ENCODE measurements at places on chromosomes 11 and 22.

DNA sequence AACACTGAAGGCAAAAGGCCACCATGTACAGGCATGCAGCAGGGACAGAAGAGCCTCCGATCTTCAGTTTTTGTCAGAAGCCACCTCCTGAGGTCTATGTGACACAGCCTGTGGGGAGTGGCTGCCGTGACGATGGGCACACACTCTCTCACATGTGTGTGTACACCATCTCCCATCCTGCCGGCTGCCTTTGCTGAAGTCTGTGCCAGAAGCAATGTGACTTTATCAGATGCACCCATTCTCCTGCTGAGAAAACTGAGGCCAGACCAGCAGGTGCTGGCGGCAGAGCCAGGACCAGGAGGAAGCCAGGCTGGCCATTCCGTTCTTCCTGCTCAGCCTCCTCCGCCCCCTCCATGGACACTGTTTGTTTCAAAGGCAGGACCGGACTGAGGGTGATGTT, 16.7 kb downstream of the SHANK2 start:
- no peak for DNase-seq

GRCh38 chr11:117834068-117834810, 9.7 kb upstream of the FXYD2 start:
- no peak for DNase-seq

- no peak for DNase-seq
Measured at GRCh38 chr22:46303347-46303965, 6.8 kb downstream of the GTSE1 start.

- DNase-seq: no peak
Measured at GRCh38 chr11:35141571-35141971, 2.6 kb downstream of the CD44 start.

DNA sequence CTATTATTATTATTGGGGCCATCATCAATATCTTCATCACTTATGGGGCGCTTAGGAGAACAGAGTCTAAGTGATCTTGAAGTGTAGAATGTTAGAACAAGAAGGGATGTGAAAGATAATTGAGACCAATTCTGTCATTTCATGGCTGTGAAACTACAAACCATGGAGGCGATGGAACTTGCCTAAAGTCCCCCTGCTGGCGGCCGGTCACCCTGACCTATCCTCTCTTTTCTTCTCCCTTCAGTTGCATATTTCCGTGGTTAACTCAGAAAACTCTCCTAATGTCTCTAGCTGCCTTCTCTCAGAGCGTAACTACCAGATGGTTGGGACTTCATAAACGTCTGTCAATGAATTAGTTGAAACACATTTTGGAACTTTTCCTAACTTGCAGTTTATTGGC, 6.6 kb upstream of the OR4B1 start:
- no peak for DNase-seq

- no peak for DNase-seq
Measured at GRCh38 chr11:94938095-94939055, 35.0 kb downstream of the CWC15 start.

DNA sequence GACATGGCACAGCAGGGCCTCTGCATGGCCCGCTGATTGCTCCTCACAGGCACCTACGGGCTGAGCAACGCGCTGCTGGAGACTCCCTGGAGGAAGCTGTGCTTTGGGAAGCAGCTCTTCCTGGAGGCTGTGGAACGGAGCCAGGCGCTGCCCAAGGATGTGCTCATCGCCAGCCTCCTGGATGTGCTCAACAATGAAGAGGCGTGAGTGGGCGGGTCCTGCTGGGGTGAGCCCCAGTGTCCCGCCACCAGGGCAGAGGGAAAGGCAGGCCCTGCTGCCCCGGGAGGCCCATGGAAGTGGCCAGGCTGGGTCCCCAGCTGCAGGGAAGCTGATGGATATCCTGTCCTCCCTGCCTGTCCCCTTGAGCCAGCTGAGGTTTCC, 18.6 kb upstream of the DGCR8 start:
- DNase-seq: no peak

DNA sequence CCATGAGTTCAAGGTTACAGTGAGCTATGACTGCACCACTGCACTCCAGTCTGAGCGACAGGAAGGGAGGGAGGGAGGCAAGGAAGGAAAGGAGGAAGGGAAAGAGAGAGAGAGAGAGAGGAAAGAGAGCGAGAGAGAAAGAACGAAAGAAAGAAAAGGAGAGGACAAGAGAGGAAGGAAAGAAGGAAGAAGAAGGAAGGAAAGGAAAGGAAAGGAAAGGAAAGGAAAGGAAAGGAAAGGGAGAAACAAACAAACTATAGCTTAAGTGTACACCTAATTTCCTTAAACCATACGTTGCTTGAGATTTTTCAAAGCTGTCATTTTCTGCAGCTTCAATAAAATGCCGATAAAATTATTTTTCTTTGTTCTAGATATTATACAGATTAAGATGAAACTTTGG, 80.2 kb upstream of the APOA1 start:
- DNase-seq: no peak

DNA sequence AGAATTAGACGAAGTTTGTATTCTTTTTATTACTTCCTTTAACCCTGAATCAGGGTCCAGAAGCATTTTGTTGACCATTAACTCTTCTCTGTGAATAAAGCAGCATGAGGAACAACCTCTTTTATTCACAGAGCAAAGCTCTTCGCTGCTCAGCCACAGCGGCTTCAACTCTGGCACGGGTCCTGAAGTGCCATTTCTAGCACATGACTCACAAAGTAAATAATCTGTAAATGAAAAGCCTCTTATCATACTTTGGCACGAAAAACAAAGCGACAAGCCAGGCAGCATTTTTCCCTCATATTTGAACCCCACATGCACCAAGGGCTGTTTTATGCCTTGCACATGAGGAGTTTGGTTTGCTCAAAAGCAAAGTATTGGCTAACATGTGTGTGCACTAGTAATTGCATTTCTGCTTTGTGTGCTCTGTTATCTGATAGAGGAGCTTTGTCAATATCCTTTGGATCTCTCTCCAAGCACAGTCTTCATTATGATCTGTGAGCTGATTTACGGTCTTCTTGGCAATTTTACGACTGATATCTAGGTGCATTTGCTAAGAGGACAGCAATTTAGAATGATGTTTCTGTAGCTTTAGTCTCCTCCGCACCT, 33.0 kb upstream of the APOBEC3A start:
- DNase-seq: peak; percentile 75

DNA sequence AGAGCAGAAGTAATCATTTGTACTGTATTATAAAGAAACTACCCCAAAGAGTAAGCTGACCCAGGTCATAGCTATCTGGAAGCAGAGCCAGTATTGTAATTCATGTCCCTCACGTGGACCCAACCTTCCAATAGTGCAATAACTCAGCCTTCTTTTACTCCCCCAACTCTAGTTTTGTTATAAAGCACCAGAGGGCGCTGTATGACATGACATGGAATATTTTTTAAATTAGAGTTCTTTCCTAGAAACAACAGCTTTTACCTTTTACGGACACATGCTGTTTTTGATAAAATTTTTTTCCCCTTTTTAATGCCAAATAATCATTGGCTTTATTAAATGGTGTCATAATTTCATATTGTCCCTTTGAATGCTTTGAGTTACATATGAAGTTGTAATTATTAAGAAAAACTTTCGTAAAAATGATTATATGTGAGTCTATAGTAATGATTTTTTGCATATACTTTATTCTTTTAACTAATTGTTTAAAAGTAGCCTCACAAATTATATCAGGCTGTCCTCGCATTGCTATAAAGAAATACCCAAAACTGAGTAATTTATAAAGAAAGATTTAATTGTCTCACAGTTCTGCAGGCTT, 76.9 kb downstream of the DKK3 start:
- peak; percentile 19 for DNase-seq

DNA sequence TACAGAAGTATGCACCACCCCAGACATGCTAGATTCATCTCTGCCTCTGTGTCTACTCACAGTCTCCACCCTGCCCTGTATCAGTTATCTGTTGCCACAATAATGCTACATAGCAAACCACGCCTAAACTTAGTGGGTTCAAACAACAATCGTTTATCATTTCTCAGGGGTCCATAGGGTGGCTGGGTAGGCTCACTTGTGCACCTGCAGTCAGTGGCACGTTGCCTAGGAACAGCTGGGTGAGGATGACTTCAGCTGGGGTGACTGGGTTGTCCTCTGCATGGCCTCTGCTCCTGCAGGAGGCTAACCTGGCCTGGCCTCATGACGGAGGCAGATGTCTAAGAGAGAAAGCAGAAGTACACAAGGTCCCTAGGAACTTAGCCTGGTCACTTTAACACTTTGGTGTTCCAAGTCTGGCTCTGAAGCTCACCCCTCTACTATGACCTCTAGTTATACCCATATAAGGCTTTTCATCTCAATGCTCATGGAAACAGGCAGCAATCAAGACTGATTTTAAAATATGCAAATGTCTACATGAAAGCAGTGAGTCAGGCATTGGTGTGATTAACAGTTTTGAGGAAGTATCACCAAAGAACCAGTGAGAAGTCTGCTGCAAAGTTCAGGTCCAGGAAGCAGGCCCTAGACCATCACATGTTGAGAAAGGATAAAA, 10.7 kb downstream of the OLFML1 start:
- DNase-seq: no peak

DNA sequence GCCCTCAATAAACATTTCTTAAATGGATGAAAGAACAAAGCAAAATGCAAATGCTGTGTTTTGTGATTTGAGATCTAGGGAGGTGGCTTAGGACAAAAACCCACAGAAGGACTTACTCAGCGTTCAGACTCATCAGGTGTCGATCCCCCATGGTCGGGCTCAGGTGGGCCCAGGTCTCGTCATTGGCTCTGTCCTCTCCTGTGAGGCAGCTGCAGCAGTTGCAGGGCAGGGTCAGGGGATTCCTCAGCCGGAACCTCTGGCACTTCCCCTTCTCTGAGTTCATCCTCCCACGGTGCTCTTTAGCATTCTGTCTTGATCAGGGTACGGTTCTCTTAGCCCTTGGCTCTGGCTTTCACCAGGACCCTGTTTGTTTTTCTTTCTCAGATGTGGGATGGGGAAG, 14.0 kb upstream of the ACR start:
- no peak for DNase-seq

DNA sequence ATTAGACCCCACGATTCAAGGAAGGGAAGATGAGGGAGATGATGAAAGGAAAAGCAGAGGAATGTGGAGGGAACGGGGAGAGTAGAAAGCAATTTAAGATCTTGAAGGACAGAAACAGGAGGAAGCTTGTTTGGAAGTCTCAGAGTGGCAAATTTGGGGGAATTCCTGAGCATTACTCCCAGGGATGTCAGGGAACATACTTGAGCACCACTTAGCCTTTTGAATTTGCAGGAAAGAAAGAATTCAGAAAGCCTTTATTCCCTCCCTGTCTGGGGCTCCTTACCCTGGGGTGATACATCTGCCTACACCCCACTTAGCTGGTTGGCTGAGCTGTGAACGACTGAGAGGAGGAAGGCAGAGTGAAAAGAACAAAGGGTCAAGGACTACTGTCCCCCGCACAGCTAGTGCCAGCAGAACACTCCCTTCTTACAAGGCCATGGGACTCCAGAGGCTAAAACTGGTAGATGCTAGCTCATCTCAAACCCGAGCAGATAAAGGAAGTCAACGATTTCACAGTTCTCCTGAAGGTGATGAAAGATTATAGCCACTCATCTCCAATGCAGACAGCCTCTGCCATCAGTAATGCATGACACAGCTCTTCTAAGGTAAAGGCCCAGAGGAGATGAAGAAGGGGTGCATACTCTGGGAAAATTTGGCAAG, 84.0 kb upstream of the AKIP1 start:
- DNase-seq: no peak

GRCh38 chr11:45092901-45093760, 53.3 kb upstream of the PRDM11 start:
- DNase-seq: no peak

DNA sequence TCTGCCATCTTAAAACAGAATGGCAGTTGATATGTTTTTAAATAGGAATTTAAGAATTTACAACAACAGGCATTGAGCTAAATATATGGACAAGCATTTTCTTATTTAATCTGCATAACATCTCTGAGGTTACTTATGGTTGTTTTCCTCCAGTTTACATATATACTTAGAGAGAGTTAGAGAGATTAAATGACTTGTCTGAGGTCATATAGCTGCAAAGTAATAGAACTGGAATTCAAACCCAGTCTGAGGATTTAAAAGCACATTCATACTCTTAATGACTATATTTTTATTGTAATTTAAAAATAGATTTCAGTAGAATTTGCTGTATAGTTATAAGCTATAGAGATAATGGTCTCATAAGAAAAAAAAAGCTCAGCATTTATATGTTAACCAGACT, 81.4 kb upstream of the GRIK4 start:
- no peak for DNase-seq

DNA sequence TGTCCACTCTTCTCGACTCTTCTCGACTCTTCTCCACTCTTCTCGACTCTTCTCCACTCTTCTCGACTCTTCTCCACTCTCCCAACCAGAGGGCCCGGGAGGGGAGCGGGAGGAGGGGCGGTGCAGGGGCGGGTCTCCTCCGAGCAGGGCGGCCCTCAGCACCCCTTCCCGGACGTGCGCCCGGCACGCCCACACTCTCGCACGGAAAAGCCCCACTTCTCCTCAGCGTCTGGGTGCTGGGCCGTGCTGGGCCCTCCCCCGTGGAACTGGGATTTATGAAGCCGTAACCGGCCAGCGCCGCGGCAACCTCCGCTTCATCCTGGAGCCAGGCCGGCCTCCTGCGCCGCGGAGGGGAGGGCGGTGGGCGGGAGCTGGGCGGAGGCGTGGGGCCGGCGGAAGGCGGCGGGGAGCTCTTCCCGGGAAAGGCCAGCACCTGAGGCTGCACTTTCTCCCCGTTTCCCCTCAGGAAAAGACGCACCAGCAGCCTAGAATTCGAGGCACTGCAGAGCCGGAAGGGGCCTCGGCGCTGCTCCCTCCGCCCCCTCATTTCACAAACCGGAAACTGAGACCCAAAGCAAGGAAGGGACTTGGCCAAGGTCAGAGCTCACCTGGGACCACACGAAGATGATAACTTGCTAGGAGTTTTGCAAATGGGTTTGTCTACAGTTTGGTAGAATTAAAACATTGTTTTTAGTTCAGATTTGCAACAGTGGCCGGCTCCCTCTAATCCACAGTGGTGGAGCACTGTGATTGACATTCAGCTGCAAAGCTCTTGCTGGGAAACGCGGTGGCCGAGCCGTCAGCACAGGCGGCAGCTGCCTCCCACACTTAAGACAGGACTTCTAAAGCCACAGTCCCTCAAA, 31.6 kb upstream of the JAM3 start:
- DNase-seq: no peak

GRCh38 chr11:22189660-22190059, 3.2 kb upstream of the ANO5 start:
- DNase-seq: no peak

DNA sequence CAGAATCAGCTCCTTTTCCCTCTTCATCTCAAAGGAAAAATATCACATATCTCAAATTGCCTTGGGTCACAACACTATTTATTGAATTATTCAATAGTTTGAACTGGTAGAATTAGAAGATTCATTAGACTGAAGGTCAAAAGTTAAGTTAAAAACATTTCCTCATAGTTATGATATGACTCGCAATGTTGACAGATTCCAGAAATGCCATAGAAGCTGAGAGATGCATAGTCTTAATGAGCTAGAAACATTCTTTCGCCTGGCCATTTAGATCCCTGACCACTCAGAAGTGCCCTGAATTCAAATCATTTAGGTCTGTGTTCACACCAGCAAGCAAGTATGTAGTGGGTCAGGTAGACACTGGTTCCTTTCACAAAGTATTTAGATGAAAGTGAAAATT, 44.4 kb downstream of the FAT3 start:
- DNase-seq: peak; percentile 92
